NCI-H2029 treated with DMSO at 0.1 percent for 48 hours (cell line): ENCODE measurements at places on chromosomes 3 and 15.

DNA sequence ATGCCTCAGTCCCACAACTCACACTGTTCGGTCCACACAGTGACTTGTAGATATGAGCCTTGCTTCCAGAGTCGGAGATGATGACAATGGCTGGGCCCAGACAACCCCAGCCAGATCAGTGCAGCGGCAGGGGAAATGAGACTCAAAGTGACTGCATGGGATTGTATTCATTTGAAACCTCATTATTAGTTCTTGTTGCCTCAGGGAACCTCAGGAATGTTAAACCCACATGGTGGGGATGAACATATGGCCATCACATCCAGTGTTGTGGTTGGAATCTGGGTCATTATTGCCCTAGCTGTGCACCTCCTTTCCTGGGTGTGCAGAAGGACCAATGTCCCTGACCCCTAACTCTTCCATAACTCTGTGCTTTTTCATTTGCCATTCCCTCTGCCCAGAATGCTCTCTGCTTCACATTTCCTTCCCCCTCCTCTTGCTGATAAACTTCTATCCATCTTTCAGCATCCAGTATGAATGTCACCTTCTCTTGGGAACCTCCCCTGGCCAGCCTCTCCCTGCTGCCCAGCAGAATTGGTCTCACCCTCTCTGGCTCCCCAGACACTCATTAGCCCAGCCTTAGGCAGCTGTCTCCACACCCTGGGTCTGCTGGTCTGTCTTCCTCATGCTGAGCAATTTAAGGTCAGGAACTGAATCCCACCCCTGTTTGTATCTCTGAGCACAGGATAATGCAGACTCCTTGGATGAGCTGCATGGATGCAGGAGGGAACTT is 67.0 kb upstream of the TNFAIP8L3 start:
- no peak for DNase-seq

DNA sequence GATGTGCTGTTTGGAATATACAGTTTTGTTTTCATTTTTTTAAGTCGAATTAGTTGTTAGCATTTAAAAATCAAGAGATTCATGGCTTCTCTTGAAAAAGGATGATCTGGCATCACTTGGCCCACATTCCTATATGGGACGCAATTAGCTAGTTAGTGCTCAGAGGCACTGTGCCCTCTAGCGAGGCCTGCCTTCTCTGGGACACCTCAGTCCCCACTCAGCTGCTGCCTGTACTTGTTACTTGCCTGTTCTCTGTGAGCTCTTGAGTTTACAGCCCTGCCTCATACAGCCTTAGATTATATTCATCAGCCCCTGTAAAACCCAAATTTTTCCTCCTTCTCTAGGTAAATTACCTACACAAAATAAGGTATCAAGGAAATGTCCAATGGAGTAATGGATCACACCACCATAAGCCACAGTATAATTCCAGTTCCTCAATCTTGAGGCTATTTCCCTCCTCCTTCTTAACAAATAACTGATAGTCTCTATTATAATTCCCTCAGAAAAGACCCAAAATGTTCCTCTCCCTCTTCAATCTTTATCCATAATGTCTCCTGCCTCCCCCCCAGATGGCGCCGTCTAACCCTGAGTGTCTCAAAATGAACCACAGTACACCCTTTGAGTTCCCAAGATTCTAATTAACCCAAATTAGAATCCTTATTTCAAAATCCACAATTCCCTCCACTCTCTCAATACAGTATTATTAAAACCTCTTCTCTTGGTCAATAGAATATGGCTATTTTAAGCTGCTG is 2.7 kb downstream of the ZMAT3 start:
- DNase-seq, result no peak

GRCh38 chr3:112011376-112011940 is 12.7 kb downstream of the TAGLN3 start:
- DNase-seq, result no peak

DNA sequence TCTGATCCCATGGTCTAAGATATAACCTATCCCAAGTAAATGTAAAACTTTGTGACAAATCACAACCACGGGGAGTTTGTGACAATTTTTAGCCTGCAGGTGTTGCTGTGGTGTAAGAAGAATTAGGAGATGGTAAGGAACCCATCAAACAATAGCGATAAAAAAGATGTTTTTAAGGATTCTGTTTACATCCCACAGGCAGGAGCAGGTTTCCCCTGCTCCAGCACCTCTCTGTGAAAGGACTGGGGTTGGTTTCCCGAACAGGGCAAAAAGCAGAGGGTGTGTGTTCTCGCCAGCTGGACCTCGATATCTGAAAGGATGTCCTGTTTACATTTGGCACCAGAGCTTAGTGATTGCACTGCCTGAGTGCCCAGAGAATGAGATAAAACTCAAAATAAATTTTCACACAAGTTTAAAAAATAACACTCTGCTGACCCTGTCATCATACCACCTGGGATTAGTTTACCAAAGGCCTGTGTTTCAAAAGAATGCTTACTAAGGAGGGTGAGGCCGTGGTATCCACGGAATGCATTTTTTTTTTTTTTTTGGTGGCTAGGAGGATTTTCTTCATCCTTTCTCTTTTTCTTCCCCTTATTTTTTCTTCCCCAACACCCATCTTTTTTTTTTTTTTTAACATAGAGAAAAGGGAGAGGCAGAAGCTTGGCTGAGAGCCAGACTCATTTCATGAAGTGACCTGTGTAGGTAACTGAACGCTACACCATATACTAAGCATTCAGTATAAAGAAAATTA is 151.8 kb upstream of the DPH6 start:
- no peak for DNase-seq

DNA sequence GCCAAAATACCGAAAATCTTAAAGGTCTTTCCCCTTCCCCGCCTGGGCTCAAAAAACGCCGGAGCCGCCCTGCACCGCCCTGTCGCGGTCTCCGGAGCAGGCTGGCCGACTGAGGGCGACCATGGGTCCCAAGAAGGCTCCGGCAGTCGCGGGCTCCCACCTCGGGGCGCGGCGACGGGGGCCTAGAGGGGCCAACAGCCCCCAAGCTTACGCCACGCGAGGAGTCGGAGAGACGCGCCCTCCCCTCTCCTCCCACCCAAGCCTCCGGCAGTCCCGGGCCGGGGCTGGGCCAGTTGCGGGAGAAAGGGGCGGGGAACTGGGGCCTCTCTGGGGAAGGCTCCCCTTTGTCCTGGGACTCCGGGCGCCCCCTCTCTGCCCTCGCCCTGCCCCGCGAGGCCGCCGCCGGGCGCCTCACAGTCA is 69.2 kb downstream of the GOLGA8B start:
- DNase-seq, result no peak

GRCh38 chr3:4856136-4856535 is 123.1 kb upstream of the BHLHE40 start:
- DNase-seq, result no peak

DNA sequence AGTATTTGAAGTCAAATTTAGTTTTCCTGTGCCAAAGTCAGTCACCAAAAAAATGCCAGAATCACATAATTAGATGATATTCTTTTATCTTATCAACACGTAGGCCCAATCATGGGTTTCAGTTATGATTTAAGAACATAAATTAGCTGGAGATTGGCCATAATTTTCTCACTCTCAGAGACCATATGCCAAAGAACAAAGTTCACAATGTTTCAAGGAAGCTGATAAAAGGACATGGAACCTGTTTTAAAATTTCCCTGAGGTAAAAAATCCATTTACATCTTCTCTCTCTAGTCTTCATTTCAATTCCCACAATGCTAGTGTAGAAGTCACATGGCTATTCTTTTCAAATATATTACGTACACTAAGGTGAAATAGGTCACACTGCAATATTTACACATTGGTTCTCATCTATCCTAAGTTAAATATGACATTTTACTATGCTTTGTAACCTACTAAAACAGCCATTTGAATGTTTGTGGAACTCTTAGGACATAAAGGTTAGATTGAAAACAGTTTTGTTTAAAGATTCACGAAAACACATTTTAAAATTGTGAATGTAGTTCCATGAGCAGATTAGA is 42.7 kb upstream of the DCUN1D1 start:
- no peak for DNase-seq
